ENCODE measurements at places on chromosomes 3 and 15.

GRCh38 chr15:50813089-50813488 lies 47.6 kb upstream of the SPPL2A start:
- no peak overlapping the region for H3K4me3 ChIP-seq
- no peak for DNase-seq
- no peak overlapping the region for H3K27ac ChIP-seq

DNA sequence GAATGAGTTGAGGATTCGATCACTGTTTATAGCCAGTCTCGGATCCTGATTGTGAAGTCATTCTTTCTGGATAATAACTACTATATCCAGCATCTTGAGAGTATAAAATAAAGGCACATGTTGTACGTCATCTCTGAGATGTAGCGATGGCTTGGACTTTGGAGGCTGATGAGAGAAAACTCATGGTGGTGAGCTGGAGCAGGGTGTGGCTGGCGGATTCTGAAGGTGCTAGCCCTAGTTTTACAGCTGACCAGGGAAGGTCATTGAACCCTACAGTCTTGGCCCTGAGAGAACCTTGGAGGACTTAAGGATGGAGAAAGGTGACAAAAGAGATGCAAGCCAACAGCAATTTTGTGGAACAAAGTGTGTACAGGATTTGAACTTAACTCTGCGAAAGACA lies 153.8 kb downstream of the IGF1R start:
- H3K4me3 ChIP-seq, result no peak overlapping the region
- peaks cover 67% of the 10 kb centered on the region for H3K4me1 ChIP-seq
- H3K27ac ChIP-seq, result no peak overlapping the region
- no peaks in the 10 kb centered on the region for H3K27me3 ChIP-seq

DNA sequence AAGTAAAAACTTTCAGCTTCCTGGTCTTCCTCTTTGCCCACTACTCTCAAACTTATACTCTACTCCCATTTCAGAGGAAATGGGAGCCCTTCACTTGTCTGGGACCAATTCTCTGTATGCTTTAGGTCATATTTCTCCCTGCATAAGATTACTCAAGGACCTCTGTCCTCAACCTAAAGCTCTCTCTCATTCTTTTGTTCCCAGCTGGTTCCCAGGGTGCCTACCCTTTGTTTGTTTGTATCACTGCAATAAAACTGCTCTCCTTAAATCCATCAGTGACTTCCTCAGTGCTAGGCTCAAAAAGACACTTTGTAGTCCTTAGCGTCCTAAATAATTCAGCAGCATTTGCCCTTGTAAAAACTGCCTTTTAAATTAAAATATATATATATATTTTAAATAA lies 2.9 kb downstream of the NGRN start:
- peaks cover 47% of the 10 kb centered on the region for H3K36me3 ChIP-seq
- peaks cover 37% of the 10 kb centered on the region for H3K4me1 ChIP-seq
- H3K4me3 ChIP-seq, result no peak overlapping the region
- no peak overlapping the region for H3K27ac ChIP-seq

GRCh38 chr3:5022966-5023776 lies 43.9 kb downstream of the BHLHE40 start:
- H3K27ac ChIP-seq, result peak overlapping the region; percentile 96
- H3K36me3 ChIP-seq, result no peaks in the 10 kb centered on the region
- no peak overlapping the region for H3K4me3 ChIP-seq
- H3K27me3 ChIP-seq, result no peaks in the 10 kb centered on the region
- DNase-seq, result peak; percentile 89
- peaks cover 46% of the 10 kb centered on the region for H3K4me1 ChIP-seq

GRCh38 chr3:50830451-50830850 lies 155.7 kb downstream of the DOCK3 start:
- no peak overlapping the region for H3K4me3 ChIP-seq
- H3K27me3 ChIP-seq, result no peaks in the 10 kb centered on the region
- H3K27ac ChIP-seq, result no peak overlapping the region
- DNase-seq, result no peak
- H3K36me3 ChIP-seq, result no peaks in the 10 kb centered on the region
- H3K4me1 ChIP-seq, result peaks cover 16% of the 10 kb centered on the region

DNA sequence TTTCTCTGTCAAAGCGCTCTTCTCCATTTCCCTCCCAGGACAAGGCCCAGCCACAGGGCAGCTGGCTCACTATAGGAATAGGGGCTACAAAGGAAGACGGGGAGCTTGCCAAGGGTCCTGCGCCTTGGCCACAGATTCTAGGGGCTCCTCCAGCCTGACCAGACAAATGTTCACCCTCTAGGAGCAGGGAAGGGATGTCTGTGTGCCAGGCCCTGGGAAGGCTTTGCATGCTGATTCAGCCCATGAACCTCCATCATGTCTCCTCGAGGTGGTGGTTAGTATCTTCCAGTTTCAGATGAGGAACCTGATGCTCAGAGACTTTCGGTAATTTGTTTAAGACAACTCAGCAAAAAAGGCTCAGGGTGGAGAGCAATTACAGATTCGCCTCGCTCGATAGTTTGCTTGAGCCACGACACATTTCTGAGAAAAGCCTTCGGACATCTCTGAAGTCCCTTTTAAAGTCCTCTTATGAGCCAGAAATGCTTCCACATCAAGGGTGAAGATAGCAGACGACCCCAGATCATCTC lies 110.0 kb downstream of the XXYLT1 start:
- H3K27ac ChIP-seq, result no peak overlapping the region
- DNase-seq, result no peak
